ENCODE measurements at places on chromosomes 7 and 10. TPM values are rescaled to one million over a fixed set of nuclear protein-coding genes. Genes with fewer than 3 reads are reported as not detected.

Gene C10orf67
- total RNA-seq = 0.62 TPM

Gene ATP5MK
- total RNA-seq = 1,234 TPM

DNA sequence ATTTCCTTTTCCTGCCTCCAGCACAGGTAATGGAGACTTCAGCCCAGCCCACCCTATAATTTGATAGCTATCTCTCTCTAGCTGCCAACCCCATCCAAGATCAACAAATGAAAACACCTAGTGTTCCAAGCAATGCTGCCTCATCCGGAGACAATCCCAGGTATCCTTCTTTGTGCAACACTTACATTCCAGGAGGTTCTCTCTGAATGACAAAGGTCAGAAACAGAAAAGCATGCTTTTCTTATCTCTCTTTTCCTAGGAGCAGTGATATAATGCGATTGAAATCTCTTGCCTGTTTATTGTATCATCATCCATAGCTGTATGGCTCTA, 699.3 kb downstream of the INHBA start:
- no peak for DNase-seq

DNA sequence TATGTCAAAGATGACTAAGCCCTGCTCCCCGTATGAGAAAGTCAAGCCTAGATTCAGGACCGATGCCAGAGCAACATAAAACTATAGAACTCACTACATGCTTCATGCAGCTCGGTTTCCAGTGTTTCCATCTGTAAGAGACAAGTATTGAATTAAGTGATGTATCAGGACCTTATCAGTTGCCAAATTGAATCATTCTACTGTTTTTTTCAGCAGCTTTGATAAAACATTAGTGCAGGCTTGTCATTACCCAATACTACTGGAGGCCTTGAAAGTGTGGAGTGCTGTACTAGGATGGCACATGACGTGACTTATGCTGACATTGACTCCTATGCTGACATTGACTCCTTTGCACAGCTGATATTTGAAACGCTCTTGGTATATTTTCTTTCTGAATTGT, 10.8 kb upstream of the NRP1 start:
- DNase-seq = no peak

GRCh38 chr10:26481914-26482550, 43.9 kb downstream of the APBB1IP start:
- no peak for DNase-seq

- DNase-seq = no peak
Measured at GRCh38 chr10:51527522-51528219, 171.7 kb downstream of the CSTF2T start.

DNA sequence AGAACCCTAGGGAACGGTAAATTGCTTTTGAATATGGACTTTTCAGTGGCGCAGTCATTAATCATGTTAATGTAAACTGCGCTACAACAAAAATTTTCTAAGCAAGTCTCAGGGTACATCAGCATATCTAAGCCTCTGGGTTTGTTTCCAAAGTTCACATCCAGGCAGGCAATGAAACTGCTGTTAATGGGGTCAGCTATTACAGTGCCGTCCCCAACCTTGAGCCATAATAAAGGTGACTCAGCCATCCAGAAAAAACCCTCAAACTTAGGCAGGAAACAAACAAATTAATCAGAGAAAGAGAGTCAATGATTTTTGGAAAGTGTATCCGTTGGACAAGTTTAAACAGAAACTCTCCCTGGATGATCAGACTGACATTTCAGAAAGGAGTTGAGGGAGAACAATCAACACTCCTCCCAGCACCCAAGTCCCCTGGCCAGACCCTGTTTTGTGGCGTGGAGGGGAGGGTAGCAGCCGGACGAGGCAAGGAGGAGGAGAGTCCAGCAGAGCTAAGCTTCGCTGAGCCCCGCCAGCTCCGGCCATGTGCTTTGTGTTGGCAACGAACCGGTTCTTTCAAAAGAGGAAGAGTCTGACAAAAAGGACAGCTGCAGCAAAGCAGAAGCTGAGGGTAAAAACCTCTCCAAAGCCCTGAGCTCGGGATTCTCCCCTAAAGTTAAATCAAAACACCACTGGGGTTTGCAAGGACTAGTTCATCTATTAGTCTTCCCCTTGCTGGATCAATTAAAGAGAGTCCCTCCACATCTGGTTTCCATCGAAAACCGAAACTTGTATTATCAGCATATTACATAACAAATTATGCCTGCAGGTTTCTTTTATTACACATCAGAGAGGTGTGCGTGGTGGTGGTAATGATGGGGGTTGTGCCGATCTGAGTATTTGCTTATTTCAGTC, 3.6 kb downstream of the FAM53B start:
- DNase-seq = peak; percentile 81

Measured in left ventricle myocardium superior (tissue), 1 donor.